Parietal lobe (tissue), 2 donors: ENCODE measurements at places on chromosomes 1 and 21. TPM values are rescaled to one million over a fixed set of nuclear protein-coding genes. Genes with fewer than 3 reads are reported as not detected.

Gene C1orf141
- total RNA-seq = not detected

Gene TFF2
- not detected for total RNA-seq

Gene CYP4X1
- 24.1 TPM for total RNA-seq

Gene GFI1
- total RNA-seq = not detected

Gene LCE2C
- not detected for total RNA-seq

Gene UBE2Q1
- total RNA-seq = 22.5 TPM

Gene IL6R
- total RNA-seq = 2.2 TPM

Gene LMX1A
- total RNA-seq = 0.31 TPM

Gene DNAJC28
- total RNA-seq = 5.0 TPM

Gene ATP6V1G3
- total RNA-seq = not detected

Gene RXRG
- total RNA-seq = 5.3 TPM

Gene KRTAP19-1
- total RNA-seq = not detected

Gene AMY1C
- total RNA-seq = not detected

Gene DISP3
- total RNA-seq = 74.5 TPM

Gene CRYAA
- total RNA-seq = not detected

Gene SPRR2B
- not detected for total RNA-seq

Gene CTSK
- 5.3 TPM for total RNA-seq

Gene TMEM61
- not detected for total RNA-seq

Gene TRAF3IP3
- total RNA-seq = not detected

Gene MTF2
- 133 TPM for total RNA-seq

Gene LENEP
- total RNA-seq = 2.5 TPM

Gene ETV3L
- not detected for total RNA-seq

Gene KCNJ15
- total RNA-seq = 0.31 TPM

Gene MX2
- total RNA-seq = 0.31 TPM

Gene HFM1
- 53.8 TPM for total RNA-seq

Gene TM2D1
- total RNA-seq = 86.4 TPM

Gene BCL10
- 24.1 TPM for total RNA-seq

Gene CNIH3
- 34.7 TPM for total RNA-seq

Gene SLAMF1
- not detected for total RNA-seq

Gene NPL
- total RNA-seq = 11.9 TPM

Gene RGS4
- 2.2 TPM for total RNA-seq

Gene MYOG
- total RNA-seq = not detected
